ENCODE measurements at places on chromosomes 4 and X. TPM values are rescaled to one million over a fixed set of nuclear protein-coding genes. Genes with fewer than 3 reads are reported as not detected.

Gene ADRA2C
- 0.18 TPM for total RNA-seq

Gene ZMYM3
- total RNA-seq: 10.4 TPM

Gene CXCL6
- 1.2 TPM for total RNA-seq

Gene PCDH18
- 1.2 TPM for total RNA-seq

Gene ERVMER34-1
- under 0.01 TPM for total RNA-seq

Gene MXRA5
- not detected for total RNA-seq

Gene CACNA1F
- not detected for total RNA-seq

Gene AFP
- 1.0 TPM for total RNA-seq

Gene ETNPPL
- total RNA-seq: not detected

Gene CFI
- total RNA-seq: 9.5 TPM

Gene TACC3
- 11.0 TPM for total RNA-seq

Gene VEGFC
- total RNA-seq: 14.3 TPM

Gene NEXMIF
- total RNA-seq: not detected

Gene SSX5
- not detected for total RNA-seq

Gene CXCL13
- not detected for total RNA-seq

Gene ARHGAP10
- total RNA-seq: 22.8 TPM

Gene GAGE12F
- not detected for total RNA-seq

Gene SCRG1
- total RNA-seq: not detected

Gene SERPINA7
- total RNA-seq: not detected

Gene NAP1L3
- total RNA-seq: 0.18 TPM

Gene CPLX1
- total RNA-seq: 0.47 TPM

Gene NLRP2B
- total RNA-seq: under 0.01 TPM

Gene TRIM75
- not detected for total RNA-seq

Gene NKX3-2
- total RNA-seq: not detected

Gene SPARCL1
- not detected for total RNA-seq

Gene STPG2
- 0.09 TPM for total RNA-seq

Gene GLUD2
- 1.2 TPM for total RNA-seq

Gene ADAM29
- total RNA-seq: not detected

Gene TKTL2
- total RNA-seq: not detected

Gene DMRTC1
- not detected for total RNA-seq

Gene GRIA3
- total RNA-seq: 0.28 TPM

Gene MAGEB1
- not detected for total RNA-seq

Gene SMR3B
- not detected for total RNA-seq

Gene ANXA3
- total RNA-seq: 219 TPM

Gene PDLIM3
- 17.1 TPM for total RNA-seq

Gene ASMT
- not detected for total RNA-seq

Gene TGIF2LX
- total RNA-seq: not detected

Gene VGLL1
- total RNA-seq: not detected

Gene SRPX2
- 95.5 TPM for total RNA-seq

Gene CBR4
- total RNA-seq: 13.9 TPM

Measured in endothelial cell of coronary artery (primary cell).